ENCODE measurements at places on chromosomes 12 and 14. TPM values are rescaled to one million over a fixed set of nuclear protein-coding genes. Genes with fewer than 3 reads are reported as not detected.
A peak's percentile ranks its signal among the peaks of the same experiment; 100 is the strongest.

DNA sequence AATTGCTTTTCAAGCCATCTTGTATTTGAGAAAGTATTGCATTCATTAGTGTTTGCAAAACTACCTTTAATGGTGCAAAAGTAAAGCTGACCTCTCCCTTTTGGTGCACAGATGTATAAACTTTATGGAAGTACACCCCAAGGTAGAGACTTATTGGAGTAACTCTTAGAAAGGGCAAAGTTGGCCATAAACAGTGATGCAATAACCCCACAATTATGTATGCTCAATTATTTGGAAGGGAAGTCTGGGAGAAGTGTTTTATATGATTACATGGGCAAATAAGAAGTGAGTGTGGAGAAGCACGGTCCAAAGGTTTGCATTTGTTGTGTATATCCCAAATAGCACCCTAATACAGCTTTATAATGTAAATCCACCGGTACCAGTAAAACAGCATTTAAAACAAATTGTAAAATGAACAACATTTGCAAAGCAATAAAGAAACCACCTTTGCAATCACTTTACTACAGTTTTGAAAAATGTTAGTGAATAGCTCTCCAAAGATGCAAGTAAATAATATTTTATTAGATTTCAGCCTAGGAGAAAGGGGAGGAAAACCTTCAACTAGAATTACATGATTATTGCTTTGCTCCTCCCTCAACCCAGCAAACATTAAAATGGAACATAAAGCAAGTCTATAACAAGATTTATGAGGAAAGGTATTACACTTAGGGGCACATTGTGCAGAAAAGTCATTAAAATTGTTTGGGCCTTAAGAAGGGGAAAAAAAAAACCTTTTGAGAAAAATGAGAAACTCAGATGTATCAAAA is 70.5 kb downstream of the HMGA2 start:
- no peak for DNase-seq

GRCh38 chr12:72017054-72017651 is 78.5 kb downstream of the TPH2 start:
- DNase-seq = peak; percentile 46

DNA sequence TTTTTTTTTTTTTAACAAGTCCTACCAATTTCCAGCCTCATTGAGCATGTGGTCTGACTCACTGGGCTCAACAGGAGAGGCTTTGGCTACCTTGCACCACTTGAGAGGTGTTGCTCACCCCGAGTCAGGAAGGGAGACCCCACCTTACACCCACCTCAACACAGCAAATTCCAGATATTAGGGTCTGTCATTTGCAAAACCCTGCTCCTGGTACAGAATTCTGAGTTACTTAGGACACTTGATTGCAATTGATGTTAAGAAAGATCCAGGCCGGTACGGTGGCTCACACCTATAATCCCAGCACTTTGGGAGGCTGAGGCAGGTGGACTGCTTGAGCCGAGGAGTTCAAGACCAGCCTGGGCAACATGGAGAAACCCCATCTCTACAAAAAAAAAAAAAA is 14.1 kb downstream of the DGLUCY start:
- DNase-seq = no peak

DNA sequence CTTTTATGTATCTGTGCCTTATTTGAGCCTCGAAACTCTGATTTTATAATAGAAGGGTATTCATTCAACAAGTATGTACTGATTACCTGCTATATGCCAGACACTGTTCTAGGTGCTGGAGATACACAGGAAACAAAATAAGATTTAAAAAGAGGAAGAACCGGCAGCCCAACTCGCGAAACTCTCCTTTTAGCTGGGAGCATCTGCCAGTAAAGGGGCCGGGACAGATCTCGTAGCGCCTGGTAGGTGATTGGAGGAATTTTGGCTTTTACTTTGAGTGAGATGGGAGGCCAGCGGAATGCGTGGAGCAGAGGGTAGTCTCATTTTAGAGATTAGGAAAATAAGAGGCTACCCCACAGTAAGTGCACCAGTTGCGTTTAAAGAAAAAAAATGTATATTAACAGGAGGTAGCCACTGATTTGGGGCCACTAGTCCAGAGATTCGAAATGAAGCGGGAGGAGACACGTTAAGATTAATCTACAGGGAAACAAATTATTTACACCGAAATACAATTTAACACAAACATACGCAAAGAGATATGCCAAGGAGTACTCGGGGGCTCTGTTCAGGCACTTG is 520 bp upstream of the MON2 start:
- DNase-seq = peak; percentile 20

- no peak for DNase-seq
Measured at GRCh38 chr14:20935303-20935984, 19.8 kb upstream of the RNASE2 start.

SYCP3 gene
- not detected for total RNA-seq
